T-helper 1 cell (primary cell): ENCODE measurements at places on chromosomes 3 and 15.

DNA sequence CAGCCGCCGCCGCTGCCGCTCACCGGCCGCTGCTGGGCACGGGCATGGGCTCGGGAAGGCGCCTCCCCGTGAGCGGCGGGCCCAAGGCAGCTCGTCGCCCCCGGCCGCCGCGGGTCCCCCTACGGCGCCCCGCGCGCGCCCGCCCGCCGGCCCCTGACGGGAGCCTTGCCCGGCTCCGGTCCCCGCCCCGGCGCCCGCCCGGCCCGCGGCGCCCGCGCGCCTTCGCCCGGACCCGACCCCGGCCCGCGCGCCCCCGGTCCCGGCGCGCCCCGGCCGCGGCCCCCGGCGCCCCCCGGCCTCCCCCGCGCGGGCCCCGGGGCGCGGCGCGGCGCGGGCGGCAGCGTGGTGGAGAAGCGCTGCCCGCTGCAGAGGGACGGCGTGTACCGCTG is 177.7 kb downstream of the OR4M2 start:
- no peak for DNase-seq

DNA sequence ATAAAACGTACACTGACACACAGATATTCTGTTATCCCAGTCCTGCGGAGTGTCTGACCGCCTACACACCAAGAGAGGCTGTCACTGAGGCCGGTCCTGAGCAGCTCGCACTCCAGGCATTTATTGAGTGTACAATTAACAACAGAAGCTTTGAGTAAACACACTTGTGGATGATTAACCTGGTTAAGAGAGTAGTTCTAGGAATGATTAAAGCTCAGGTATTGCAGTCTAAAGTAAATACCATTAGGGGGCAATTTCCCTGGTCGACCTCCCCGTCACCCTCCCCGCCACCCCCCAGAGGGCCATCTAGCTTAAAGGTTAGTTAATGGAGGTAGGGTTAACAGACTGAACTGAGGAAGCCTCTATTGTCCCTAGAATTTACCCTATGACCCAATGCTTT is 1278.5 kb downstream of the NSUN3 start:
- DNase-seq: no peak

DNA sequence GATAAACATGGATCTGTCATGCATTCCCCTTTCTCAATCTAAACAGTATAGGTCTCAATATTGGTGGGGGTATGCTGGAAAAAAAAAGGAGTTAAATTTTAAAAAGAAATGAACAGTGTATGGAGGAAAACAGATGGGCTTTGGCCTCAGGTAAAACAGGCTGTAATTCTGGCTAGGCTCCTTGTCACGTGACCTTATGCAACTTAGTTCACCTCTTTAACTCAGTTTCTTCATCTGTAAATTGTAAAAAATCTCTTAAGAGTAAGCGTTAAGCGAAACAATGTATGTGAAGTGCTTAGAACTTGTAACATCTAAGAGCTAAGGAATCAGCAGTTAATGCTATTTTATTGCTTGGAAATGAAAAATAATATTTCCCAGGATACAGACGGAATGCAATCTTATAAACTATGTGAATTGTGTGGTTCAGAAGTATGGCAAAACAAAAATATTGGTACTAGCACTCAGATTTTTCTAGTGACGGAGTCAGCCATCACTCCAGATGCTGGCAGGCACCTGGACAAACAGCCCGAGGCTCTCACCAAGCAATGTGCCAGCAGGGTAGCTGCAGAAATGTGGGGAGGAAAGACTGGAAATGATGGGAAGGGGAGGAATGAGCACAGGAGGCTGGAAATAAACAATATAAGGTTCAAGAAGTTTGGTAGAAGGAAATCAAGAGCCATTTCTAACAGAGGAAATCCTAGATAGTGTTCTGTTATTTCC is 172.8 kb downstream of the USP13 start:
- DNase-seq: no peak

- DNase-seq: no peak
Observed at GRCh38 chr3:188728371-188728896, 443.3 kb upstream of the TPRG1 start.

DNA sequence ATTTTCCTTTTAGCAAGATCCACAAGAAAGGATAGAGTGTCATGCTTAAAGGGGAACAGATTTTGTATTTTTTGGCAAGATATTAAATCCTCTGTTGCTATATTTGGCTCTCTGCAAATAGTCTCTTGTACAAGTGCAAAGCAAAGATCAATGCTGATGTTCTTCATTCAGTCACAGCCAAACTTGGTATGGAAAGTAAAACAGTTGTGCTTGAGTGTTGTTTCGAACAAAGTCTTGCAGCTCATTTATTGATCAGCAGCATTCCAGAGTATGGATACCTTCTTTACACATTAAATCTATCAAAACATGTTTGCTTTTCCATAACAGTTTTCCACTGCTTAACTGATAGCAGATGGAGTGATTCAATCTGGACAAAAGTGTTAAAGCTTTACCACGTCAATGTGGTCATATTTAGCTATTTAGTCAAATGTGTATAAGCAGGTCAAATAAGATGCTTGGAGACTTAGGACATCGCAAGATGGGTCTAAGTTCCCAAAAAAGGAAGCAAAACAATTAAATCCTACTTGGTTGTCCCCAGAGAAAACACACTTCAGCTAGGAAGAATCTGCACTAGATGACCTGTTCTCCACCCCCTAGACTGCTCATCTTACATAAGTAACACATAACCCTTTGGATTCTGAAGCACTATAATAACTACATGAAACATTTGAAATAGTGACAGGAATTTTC is 52.4 kb downstream of the VGLL3 start:
- DNase-seq: no peak
